NT2/D1 (cell line): ENCODE measurements at places on chromosomes 2 and 18.

DNA sequence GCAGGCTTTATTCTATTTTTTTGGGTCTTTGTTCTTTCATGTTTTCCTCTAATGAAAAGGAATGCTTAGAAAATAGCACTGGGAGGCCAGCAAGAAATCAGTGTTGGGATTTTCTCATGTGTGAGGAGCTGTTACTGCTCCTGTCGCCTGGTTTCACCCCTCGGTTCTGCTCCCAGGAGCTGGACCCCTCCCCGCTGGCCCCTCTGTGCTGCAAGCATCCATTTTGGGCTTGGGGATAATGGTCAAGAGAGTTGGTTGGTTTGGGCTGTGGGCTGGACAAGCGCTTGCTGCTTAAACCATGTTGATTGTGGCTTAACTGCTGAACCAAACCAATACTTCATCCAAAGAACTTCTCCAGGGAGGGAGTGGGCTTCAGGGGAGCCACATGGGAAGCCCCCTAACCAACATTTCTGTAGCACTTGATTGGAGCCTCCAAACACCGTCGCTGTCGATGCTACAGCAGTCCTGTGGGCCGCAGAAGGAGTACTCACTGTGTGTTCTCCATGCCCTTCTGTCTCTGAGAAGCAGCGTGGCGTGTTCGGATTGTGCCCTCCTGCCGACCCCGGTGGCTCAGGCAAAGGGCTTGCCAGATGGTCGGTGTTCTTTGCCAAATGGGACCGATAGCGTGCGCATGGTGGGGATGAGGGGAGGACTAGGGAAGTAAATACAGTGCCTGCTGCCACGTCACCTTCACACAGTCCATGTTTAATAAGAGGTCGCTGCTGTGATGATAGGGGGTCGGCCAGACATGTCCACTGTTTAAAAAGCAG is 40.0 kb downstream of the AGAP1 start:
- DNase-seq = no peak

DNA sequence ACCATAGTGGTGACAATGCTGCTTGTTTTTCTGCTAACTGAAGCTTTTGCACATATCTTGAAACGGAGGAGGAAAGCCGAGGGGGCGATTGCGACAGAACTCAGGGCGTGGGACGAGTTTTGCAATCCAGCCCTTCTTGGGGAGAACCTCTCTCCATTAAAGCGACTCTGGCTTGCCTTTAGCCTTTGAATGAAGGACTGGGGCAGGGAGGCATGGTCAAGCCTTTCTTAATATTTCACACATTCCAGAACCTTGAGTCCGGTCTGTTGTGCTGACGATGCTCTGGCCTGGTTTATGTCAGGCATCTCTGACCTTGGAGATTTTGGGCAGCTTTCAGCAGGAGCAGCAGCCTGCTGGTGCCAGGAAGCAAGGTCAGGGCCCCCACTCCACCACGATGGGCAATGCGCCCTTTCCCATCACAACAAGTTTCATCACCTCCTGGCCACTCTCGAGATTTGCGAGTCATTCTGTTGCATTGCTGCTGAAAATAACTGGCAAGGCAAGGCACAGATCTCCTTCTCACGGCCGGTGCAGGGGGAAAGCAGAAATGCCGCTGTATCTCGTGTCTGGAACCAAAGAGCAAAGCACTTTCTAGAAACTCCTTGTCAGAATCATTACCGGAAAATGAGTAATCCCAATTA is 10.8 kb downstream of the EMILIN2 start:
- DNase-seq = no peak

DNA sequence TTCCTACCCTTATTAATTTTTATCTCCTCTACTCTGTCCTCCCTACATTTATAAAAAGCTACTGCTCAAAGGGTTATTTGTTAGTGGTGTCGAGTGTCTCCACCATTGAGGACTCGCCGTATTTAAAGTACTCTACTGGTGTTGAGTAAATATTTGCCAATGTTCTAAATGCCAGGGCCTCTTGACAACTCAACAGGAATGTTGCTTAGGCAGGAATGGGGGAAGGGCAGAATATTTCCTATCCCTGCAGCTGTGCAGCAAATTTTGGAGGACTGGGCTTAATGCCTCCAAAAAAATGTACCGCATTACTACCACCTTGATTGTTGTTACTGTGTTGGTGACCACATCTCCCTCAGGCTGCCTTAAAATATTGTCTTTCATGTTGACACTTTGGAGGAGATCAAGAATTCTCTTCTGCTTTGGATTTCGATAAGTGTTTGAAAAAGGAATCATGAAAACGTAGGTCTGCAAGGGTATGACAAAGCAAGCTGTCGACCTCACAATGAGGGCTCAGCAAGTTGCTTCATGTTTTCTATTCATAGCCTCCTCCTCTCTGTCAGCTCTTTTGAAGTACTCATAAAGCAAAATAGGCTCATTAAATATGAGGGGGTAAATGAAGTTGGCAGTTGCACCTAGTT is 84.3 kb downstream of the EFEMP1 start:
- DNase-seq = no peak

DNA sequence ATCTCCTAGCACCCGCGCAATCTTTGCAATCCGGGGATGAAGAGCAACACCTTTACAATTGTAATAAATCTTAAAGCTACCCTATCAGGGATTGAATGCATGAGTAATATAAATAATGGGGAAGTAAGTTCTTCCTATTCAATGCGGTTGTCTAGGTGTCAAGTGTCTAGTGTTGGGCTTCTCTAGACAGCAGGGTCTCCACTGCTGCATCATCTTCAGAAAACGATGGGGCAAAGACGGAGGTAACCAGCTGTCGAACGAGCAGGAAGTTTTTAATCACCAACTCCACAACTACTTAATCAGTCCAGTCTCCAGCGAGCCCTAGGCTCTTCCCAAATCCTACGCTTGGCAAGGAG is 573 bp downstream of the STAM2 start:
- no peak for DNase-seq

DNA sequence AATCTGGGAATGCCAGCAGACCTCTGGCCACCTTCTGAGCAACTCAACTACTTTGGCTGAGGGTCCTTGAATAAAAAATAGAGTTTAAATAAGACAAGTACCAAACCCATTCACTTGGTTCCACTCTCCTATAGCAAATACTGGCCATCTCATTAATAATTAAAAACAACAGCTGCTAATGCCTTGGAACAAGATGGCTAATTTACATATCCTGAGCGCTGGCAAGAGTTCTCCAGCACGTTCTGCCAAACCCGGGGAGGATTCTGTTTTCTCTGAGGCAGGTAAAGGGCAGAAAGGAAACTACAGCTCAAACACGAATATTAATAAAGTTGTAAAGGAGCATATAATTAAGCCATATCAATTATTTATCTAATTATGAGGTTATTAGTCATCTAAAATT is 1123.7 kb downstream of the TDRD15 start:
- no peak for DNase-seq
